ENCODE measurements at places on chromosomes 2 and 18. TPM values are rescaled to one million over a fixed set of nuclear protein-coding genes. Genes with fewer than 3 reads are reported as not detected.

SULT1C4 gene
- total RNA-seq: 11.9 TPM

ARHGEF4 gene
- total RNA-seq: 47.9 TPM

ANKRD30B gene
- 2.2 TPM for total RNA-seq

TMEM178A gene
- 32.2 TPM for total RNA-seq

CCDC148 gene
- total RNA-seq: 15.7 TPM

KLHL29 gene
- 43.2 TPM for total RNA-seq

IL1B gene
- total RNA-seq: 2.2 TPM

PLA2R1 gene
- total RNA-seq: 2.2 TPM

GPAT2 gene
- total RNA-seq: 3.1 TPM

CD28 gene
- total RNA-seq: under 0.01 TPM

FSIP2 gene
- 11.0 TPM for total RNA-seq

FBXO48 gene
- total RNA-seq: 0.94 TPM

CD8B2 gene
- total RNA-seq: not detected

RTP5 gene
- 3.1 TPM for total RNA-seq

GGCX gene
- 55.1 TPM for total RNA-seq

GCKR gene
- 1.3 TPM for total RNA-seq

PUS10 gene
- 11.0 TPM for total RNA-seq

KYNU gene
- total RNA-seq: under 0.01 TPM

ANTXR1 gene
- total RNA-seq: 31.9 TPM

HIBCH gene
- 41.9 TPM for total RNA-seq

NYAP2 gene
- 21.9 TPM for total RNA-seq

DYNC2LI1 gene
- 48.2 TPM for total RNA-seq

DSEL gene
- total RNA-seq: 74.5 TPM

HNMT gene
- total RNA-seq: 54.1 TPM

NEUROD1 gene
- total RNA-seq: 4.7 TPM

SCYGR6 gene
- total RNA-seq: not detected

CERS6 gene
- 151 TPM for total RNA-seq

IWS1 gene
- 50.4 TPM for total RNA-seq

MTX2 gene
- total RNA-seq: 41.0 TPM

CYS1 gene
- total RNA-seq: not detected

SERPINB12 gene
- not detected for total RNA-seq

NT5DC4 gene
- not detected for total RNA-seq

ANKRD30BL gene
- total RNA-seq: 47.0 TPM

HOXD12 gene
- total RNA-seq: not detected

ARHGEF33 gene
- 6.9 TPM for total RNA-seq

COLEC11 gene
- total RNA-seq: 0.31 TPM

LPIN2 gene
- total RNA-seq: 51.3 TPM

EFHD1 gene
- 0.63 TPM for total RNA-seq

KCNF1 gene
- 21.6 TPM for total RNA-seq

SCYGR7 gene
- total RNA-seq: not detected

UGT1A7 gene
- not detected for total RNA-seq

SCYGR2 gene
- total RNA-seq: not detected

GKN2 gene
- total RNA-seq: not detected
